ENCODE measurements at places on chromosomes 1 and 21.
A peak's percentile ranks its signal among the peaks of the same experiment; 100 is the strongest.

GRCh38 chr1:46747683-46748288 is 28.9 kb upstream of the EFCAB14 start:
- peak; percentile 78 for DNase-seq

- DNase-seq, result no peak
Observed at GRCh38 chr1:70033266-70033873, 172.0 kb downstream of the LRRC40 start.

DNA sequence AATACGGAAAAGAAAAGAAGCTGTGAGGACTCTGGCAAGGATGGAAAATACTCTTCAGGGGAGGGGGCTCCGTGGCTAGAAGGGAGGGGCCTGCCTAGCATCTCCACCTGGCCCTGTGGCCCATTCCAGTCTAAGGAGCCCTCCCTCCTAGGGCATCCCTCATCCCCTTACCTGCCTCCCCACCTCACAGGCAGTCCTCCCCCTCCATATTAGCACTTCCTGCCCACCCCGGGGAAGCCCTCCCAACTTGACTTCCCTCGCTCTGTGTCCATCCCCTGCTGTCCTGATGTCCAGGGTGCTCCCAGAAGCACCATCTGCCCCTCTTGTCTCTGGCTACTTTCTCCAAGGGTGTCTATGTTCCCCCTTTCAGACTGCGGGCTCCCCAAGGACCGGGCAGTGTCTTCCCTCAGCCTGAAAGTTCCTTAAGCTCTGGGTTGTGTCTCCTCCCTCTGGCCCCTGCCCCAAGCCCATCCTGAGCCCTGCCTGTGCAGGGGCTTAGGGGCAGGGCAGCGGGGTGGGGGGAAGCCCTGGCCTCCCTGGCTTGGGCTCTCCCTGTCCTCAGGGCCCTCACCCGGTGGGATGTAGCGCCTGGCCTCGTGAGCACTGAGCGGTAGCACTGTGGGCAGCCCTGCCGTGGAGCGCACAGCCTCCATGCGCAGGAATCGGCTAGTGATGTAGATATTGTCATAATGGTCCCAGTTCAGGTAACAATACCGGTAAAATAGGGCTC is 3.9 kb downstream of the DCST2 start:
- DNase-seq, result no peak

DNA sequence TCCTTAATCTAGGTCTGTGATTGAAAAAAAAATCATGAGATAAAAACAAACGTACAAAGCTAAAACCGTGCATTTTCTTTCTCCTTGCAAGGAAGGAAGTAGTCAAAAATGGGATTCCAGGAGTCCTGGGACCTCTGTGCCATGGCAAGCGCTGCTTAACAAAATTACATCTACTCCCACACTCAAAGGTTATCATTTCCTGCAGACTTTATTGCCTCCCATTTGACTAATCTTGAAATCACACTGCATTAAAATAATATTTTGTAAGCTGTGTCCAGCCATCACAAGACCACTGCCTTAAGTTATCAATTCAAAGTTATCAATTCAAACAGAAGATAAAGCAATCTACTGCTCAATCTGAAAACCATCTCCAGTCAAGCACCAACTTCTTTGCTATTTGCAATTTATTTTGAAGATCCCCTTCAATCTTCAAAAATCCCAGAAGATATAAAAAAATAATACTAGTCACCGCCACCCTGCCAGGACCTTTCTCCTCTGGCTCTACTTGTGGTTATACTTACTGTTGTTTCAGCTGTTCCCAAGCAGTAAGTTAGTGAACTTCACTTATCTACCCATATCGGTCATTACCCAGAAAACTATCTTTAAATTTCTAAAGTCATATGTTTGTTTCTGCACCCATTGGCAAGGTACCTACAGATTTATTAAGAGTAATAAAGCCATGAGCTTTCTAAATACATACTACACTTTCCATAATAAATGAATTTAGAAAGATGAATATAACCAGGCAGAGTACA is 38.1 kb upstream of the RAP1GAP start:
- DNase-seq, result no peak

- no peak for DNase-seq
Observed at GRCh38 chr1:48526008-48526710, 54.2 kb upstream of the SPATA6 start.

DNA sequence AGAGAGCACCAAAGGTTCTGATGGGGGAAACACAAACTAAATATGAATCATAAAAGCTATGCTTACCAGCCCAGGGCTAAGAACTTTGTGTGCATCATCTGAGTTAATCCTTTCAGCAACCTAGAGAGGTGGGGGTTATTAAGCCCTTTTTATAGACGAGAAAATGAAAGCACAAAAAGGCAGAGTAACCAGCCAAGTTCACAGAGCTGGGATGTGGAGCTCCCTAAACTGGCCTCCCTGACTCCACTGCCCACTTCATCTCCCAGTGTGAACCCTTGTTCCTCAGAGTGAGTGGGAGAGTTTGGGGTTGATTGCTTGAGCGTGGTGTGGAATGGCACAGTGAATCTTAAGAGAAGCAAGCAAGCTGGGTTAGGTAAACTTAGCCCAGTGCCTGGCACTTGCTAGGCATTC is 10.8 kb upstream of the BCAR3 start:
- no peak for DNase-seq
